Airway epithelial cell (primary cell): ENCODE measurements at places on chromosomes 16 and 17. TPM values are rescaled to one million over a fixed set of nuclear protein-coding genes. Genes with fewer than 3 reads are reported as not detected.

TBX4 gene
- not detected in 2 replicates for total RNA-seq

IRX5 gene
- total RNA-seq, result 19.5 and 25.1 TPM in 2 replicates

NPIPA5 gene
- not detected in 2 replicates for total RNA-seq

ALOX15B gene
- total RNA-seq, result 50.2 and 69.3 TPM in 2 replicates

ITGAL gene
- not detected in 2 replicates for total RNA-seq

NOG gene
- total RNA-seq, result 0.09 and 1.5 TPM in 2 replicates

HBQ1 gene
- 3.7 and 7.9 TPM in 2 replicates for total RNA-seq

ABCC3 gene
- 13.3 and 13.7 TPM in 2 replicates for total RNA-seq

USH1G gene
- 5.2 and 5.6 TPM in 2 replicates for total RNA-seq
